Activated CD4-positive, alpha-beta T cell treated with anti-CD3 and anti-CD28 coated beads for 36 hours (primary cell): ENCODE measurements at places on chromosomes 16 and 17.

DNA sequence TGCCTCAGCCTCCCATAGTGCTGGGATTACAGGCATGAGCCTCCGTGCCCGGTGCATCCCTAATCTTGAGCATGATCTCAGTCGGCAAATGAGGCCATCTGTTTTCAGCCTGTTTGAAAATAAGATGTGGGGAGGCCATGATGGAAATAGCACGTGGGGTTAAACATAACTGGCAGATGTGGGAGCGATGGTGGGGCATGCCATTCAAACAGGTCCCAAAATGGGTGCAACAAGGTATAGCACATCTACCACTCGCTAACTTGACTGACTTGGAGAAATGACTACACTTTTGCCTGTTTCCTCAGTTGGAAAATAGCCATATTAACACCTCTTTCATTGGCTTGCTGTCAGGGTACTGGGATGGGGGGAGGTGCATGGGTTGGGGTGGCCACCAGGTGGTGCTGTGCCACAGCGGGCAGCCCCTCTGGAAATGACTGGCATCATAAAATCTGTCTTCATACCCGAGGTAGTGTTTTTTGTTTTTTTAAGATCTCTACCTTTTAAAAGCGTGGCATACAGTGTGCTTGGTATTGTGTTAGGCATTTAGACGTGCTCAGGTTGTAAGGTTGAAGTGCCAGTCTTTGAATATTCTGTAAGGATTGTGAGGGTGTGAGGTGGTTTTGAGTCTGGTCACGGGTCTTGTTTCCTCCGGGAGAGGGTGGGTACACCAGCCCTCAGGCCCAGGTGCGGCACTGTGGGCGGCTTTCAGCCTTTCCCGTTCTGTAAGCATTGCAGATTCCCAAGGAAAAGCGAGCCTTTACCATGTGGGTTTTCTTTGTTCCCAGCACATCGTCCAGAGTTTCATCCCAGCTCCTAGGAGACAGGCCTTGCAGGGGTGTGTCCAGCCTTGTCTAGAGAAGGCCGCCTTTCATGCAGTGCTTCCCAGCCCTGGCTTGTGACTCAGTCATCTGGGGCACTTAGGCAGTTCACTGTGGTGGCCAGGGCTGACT, 2.9 kb upstream of the TTYH2 start:
- H3K36me3 ChIP-seq: peaks cover 54% of the 10 kb centered on the region
- no peaks in the 10 kb centered on the region for H3K27me3 ChIP-seq
- peaks cover 72% of the 10 kb centered on the region for H3K4me1 ChIP-seq
- peak; percentile 90 for DNase-seq

DNA sequence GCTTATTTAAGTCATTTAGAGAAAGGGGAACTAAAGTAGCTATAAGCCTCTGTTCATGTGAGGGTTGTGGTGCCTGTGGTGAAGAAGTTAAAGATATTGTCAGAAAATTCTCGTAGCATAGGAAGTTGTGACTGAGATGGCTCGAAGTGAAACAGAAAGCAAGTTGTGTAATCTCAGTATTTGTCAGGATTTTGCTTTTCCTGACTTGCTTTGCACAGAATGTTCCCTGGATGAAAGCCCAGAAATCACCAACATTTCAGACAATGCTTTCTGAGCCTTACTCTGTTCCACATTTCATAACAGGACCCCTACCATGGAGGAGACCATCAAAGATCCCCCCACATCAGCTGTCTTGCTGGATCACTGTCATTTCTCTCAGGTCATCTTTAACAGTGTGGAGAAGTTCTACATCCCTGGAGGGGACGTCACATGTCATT, 10.6 kb downstream of the CALCOCO2 start:
- peak overlapping the region; percentile 51 for H3K27ac ChIP-seq
- peaks cover 57% of the 10 kb centered on the region for H3K4me1 ChIP-seq
- H3K27me3 ChIP-seq: peaks cover under 1% of the 10 kb centered on the region
- H3K36me3 ChIP-seq: peaks cover 16% of the 10 kb centered on the region
- H3K4me3 ChIP-seq: peak overlapping the region; percentile 27

DNA sequence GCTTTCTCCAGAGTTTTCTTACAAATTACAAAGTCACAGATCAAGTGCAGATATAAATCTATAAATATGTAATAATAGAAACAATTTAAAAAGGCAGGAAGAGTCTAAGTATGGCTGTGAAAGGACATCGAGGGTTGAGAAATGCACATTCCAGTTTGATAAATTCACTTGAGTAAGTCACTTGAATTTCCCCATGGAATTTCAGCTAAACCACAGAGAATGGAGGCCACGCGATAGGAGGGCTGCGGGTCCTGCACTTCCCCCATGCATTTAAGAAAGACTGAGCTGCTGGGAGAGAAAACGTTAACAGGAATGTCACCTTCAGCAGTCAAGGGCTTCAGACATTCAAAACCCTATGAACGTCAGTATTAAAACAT, 6.1 kb upstream of the MXRA7 start:
- H3K27me3 ChIP-seq: no peaks in the 10 kb centered on the region
- peaks cover 64% of the 10 kb centered on the region for H3K36me3 ChIP-seq
- peaks cover 42% of the 10 kb centered on the region for H3K4me1 ChIP-seq

GRCh38 chr16:3490911-3491629, 4.2 kb downstream of the C16orf90 start:
- H3K36me3 ChIP-seq: no peaks in the 10 kb centered on the region
- H3K4me3 ChIP-seq: no peak overlapping the region
- H3K4me1 ChIP-seq: no peaks in the 10 kb centered on the region

GRCh38 chr16:25052530-25052929, 37.4 kb upstream of the ARHGAP17 start:
- no peak for DNase-seq
- peak overlapping the region; percentile 59 for H3K4me3 ChIP-seq
- no peaks in the 10 kb centered on the region for H3K27me3 ChIP-seq
- peak overlapping the region; percentile 87 for H3K27ac ChIP-seq
- H3K36me3 ChIP-seq: no peaks in the 10 kb centered on the region

- no peaks in the 10 kb centered on the region for H3K27me3 ChIP-seq
- H3K27ac ChIP-seq: no peak overlapping the region
- H3K4me3 ChIP-seq: no peak overlapping the region
- H3K36me3 ChIP-seq: peaks cover 28% of the 10 kb centered on the region
- H3K4me1 ChIP-seq: no peaks in the 10 kb centered on the region
- no peak for DNase-seq
Measured at GRCh38 chr17:73022694-73023093, 69.8 kb downstream of the SLC39A11 start.

- no peaks in the 10 kb centered on the region for H3K36me3 ChIP-seq
- peaks cover 3% of the 10 kb centered on the region for H3K4me1 ChIP-seq
- H3K27me3 ChIP-seq: peaks cover 37% of the 10 kb centered on the region
- DNase-seq: no peak
- H3K4me3 ChIP-seq: peak overlapping the region; percentile 56
Measured at GRCh38 chr17:31392856-31393748, 1.6 kb downstream of the RAB11FIP4 start.

DNA sequence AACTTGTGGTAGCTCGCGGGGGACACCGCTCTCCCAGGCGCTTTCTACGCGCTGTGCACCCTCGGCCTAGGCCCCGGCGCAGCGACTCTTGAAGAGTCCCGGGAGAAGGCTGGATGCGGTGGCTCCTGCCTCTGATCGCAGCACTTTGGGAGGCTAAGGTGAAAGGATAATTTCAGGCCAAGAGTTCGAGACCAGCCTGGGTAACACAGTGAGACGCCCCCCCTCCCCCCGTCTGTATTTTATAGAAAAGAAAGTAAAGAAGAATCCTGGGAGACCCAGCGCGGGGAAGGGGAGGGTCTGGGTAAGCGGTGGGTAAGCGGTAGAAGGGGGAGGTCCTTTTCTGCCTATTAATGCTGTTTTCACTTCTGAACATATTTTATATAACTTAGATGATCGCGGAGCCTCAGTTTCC, 486 bp upstream of the PLLP start:
- no peak for DNase-seq
- H3K4me1 ChIP-seq: peaks cover 29% of the 10 kb centered on the region
- H3K4me3 ChIP-seq: peak overlapping the region; percentile 73
- no peak overlapping the region for H3K27ac ChIP-seq
- H3K27me3 ChIP-seq: no peaks in the 10 kb centered on the region

- H3K27ac ChIP-seq: no peak overlapping the region
- H3K4me3 ChIP-seq: no peak overlapping the region
- no peaks in the 10 kb centered on the region for H3K36me3 ChIP-seq
- peaks cover 37% of the 10 kb centered on the region for H3K27me3 ChIP-seq
- H3K4me1 ChIP-seq: no peaks in the 10 kb centered on the region
Measured at GRCh38 chr16:25896411-25896810, 204.7 kb downstream of the HS3ST4 start.

- H3K36me3 ChIP-seq: no peaks in the 10 kb centered on the region
- H3K27ac ChIP-seq: no peak overlapping the region
- no peak for DNase-seq
- H3K27me3 ChIP-seq: peaks cover 5% of the 10 kb centered on the region
Measured at GRCh38 chr16:75789237-75789636, 62.9 kb upstream of the CPHXL start.

DNA sequence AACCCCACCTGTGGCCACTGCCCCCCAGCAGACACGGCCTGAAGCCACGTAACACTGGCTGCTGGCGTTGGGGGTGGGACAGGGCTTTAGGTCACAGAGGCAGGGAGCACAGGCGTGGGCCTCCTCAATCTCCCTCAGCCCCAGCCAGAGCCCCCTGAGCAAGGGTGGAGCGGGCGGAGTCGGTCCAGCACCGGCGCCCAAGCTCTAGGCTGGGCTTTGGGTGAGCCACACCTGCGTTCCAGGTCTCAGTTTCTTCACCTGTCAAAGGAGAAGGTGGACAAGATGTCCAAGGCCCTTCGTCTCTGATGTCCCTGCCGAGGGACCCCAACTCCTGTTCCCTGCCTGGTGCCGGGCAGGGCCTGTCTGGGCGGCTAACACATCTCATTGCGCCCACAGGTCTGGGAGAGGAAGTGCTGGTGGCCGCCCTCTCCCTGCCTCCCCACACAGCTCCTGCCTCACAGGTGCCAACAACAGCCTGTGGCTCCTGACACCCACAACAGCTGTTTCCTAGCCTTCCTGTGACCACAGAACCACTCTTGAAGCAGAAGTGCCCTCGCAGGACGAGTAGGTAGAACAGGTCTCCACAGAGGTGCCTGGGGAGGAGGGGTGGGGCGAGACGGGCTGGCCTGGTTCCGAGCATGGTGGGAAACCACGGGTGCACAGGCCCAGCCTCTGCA, 12.0 kb downstream of the FAM83G start:
- DNase-seq: peak; percentile 33
- H3K27me3 ChIP-seq: no peaks in the 10 kb centered on the region
- peaks cover 19% of the 10 kb centered on the region for H3K4me1 ChIP-seq
- H3K36me3 ChIP-seq: peaks cover 32% of the 10 kb centered on the region
- no peak overlapping the region for H3K27ac ChIP-seq

GRCh38 chr16:3997231-3997841, 116.8 kb upstream of the CREBBP start:
- no peak for DNase-seq
- no peak overlapping the region for H3K4me3 ChIP-seq
- no peak overlapping the region for H3K27ac ChIP-seq
- H3K27me3 ChIP-seq: no peaks in the 10 kb centered on the region
- H3K4me1 ChIP-seq: peaks cover 13% of the 10 kb centered on the region
- H3K36me3 ChIP-seq: no peaks in the 10 kb centered on the region

DNA sequence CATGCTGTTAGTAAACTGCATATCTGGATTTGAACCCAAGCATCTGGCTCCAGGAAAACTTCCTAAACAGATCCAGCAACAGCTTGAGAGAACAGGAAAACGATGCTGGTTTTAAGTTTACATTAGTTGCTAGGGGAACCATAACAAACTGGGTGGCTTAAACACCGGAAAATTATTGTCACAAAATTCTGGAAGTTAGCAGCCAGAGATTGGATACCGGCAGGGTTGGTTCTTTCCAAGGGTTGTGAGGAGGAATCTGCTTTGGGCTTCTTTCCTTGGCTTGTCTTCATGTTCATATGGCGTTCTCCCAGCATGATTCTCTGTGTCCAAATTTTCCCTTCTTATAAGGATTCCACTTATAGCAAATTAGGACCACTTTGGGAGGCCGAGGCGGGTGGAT, 276.9 kb upstream of the TOM1L1 start:
- H3K36me3 ChIP-seq: no peaks in the 10 kb centered on the region
- DNase-seq: no peak
- no peak overlapping the region for H3K4me3 ChIP-seq

DNA sequence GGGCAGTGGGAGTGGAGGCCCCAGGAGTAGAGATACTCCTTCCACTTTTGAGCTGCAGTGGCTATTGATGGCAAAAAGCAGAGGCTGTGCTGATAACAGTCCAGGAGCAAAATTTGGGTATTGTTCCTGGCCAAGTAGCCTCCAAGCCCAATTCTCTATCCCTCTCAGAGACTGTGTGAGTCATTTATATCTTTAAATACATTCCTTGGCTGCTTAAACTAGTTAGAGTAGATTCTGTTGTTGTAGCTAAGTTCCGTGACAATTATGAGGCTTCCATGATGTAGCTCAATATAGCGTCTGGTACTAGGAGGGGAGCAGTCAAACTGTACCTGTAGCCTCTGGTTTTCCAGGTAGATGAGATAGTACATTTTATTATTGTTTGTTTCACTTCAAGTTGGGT, 19.9 kb upstream of the UBE2G1 start:
- H3K36me3 ChIP-seq: no peaks in the 10 kb centered on the region
- H3K4me1 ChIP-seq: peaks cover under 1% of the 10 kb centered on the region
- no peak for DNase-seq
- H3K27me3 ChIP-seq: no peaks in the 10 kb centered on the region

GRCh38 chr16:88484505-88485365, 31.7 kb downstream of the ZFPM1 start:
- H3K4me1 ChIP-seq: peaks cover 10% of the 10 kb centered on the region
- no peak overlapping the region for H3K4me3 ChIP-seq
- no peak overlapping the region for H3K27ac ChIP-seq
- H3K36me3 ChIP-seq: no peaks in the 10 kb centered on the region
- DNase-seq: no peak

GRCh38 chr17:21689604-21690003, 2.7 kb upstream of the KCNJ18 start:
- H3K27me3 ChIP-seq: no peaks in the 10 kb centered on the region
- H3K27ac ChIP-seq: no peak overlapping the region
- no peak overlapping the region for H3K4me3 ChIP-seq
- H3K4me1 ChIP-seq: no peaks in the 10 kb centered on the region

- peak; percentile 38 for DNase-seq
- peaks cover 48% of the 10 kb centered on the region for H3K4me1 ChIP-seq
- H3K4me3 ChIP-seq: peak overlapping the region; percentile 99
Measured at GRCh38 chr17:81858967-81859905, 1.1 kb downstream of the P4HB start.

DNA sequence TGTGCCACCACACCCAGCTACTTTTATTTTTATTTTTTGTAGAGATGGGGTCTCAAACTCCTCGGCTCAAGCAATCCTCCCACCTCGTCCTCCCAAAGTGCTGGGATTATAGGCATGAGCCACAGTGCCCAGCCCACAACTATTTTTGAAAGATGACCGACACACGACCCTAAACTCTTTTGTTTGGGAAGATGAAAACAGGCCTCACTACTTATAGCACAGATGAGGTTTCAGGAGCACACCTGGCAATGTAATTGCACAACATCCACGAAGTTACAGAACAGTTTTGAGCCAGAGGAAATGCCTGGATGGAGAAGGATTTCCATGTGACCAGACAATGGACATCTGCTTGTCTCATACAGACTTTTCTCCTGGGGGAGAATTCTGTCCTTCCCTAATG, 43.4 kb upstream of the PRSS54 start:
- H3K4me3 ChIP-seq: no peak overlapping the region
- H3K4me1 ChIP-seq: peaks cover 5% of the 10 kb centered on the region
- DNase-seq: no peak
- no peaks in the 10 kb centered on the region for H3K36me3 ChIP-seq

GRCh38 chr17:77722366-77722765, 236.1 kb upstream of the TNRC6C start:
- no peak overlapping the region for H3K27ac ChIP-seq
- no peak for DNase-seq
- H3K27me3 ChIP-seq: peaks cover 2% of the 10 kb centered on the region
- no peaks in the 10 kb centered on the region for H3K36me3 ChIP-seq
- H3K4me1 ChIP-seq: peaks cover under 1% of the 10 kb centered on the region

- peaks cover 11% of the 10 kb centered on the region for H3K36me3 ChIP-seq
- no peaks in the 10 kb centered on the region for H3K27me3 ChIP-seq
- H3K4me3 ChIP-seq: peak overlapping the region; percentile 48
- H3K27ac ChIP-seq: peak overlapping the region; percentile 11
- peaks cover 35% of the 10 kb centered on the region for H3K4me1 ChIP-seq
- no peak for DNase-seq
Measured at GRCh38 chr17:42560246-42560645, 1.7 kb upstream of the COASY start.
